Left ventricle myocardium superior (tissue), 1 donor: ENCODE measurements at places on chromosomes 16 and 17. TPM values are rescaled to one million over a fixed set of nuclear protein-coding genes. Genes with fewer than 3 reads are reported as not detected.

Gene PSME3
- 71.2 TPM for total RNA-seq

Gene KCNJ16
- total RNA-seq, result not detected

Gene MYH3
- total RNA-seq, result 0.87 TPM

Gene CDH5
- total RNA-seq, result 55.0 TPM

Gene CORO7
- 10.1 TPM for total RNA-seq

Gene KRTAP1-1
- total RNA-seq, result not detected

Gene CRHR1
- total RNA-seq, result not detected

Gene COPRS
- total RNA-seq, result 57.5 TPM

Gene ADAP2
- 8.0 TPM for total RNA-seq

Gene PRSS33
- total RNA-seq, result not detected

DNA sequence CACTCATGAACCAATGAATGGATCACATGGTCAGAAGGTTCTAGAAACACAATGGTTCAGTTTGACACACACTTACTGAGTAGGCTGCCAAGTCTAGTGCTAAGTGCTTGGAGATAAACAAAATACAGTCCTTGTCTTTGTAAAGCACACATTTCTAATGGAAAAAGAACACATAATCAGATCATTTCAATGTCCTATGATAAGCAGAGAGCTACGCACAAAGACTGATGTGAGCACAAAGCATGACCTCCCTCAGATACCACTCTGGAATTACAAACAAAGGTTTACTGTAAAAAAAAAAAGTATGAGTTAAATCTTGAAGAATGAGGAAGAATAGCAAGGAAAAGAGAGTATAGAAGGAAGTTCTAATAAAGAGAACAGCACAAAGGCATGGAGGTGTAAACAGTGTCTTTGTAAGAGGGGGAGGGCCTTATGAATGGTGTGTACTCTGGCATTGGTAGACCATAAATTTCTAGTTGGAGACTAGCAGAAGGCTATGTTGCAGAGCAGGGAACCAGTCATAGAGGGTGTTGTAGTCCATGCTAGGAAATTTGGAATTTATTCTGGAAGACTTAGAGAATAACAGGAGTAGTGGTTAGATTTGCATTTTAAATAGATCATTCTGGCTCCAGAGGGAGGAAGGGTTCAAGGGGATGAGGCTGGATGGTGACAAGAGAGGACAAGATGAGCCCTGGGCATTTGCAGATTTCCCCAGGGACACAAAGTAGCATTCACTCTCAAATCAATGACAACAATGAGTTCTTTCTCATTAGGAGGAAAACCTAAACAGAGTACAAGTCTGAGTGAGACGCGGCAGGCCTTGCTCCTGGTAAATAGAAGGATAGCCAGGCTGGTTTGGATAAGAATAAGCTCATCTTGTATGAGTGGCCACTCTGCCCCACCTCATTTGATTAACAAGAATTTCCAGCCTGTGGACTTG, 468.0 kb downstream of the TOX3 start:
- DNase-seq, result no peak

GRCh38 chr16:78984887-78985464, 615.6 kb downstream of the MAF start:
- DNase-seq, result peak; percentile 66

DNA sequence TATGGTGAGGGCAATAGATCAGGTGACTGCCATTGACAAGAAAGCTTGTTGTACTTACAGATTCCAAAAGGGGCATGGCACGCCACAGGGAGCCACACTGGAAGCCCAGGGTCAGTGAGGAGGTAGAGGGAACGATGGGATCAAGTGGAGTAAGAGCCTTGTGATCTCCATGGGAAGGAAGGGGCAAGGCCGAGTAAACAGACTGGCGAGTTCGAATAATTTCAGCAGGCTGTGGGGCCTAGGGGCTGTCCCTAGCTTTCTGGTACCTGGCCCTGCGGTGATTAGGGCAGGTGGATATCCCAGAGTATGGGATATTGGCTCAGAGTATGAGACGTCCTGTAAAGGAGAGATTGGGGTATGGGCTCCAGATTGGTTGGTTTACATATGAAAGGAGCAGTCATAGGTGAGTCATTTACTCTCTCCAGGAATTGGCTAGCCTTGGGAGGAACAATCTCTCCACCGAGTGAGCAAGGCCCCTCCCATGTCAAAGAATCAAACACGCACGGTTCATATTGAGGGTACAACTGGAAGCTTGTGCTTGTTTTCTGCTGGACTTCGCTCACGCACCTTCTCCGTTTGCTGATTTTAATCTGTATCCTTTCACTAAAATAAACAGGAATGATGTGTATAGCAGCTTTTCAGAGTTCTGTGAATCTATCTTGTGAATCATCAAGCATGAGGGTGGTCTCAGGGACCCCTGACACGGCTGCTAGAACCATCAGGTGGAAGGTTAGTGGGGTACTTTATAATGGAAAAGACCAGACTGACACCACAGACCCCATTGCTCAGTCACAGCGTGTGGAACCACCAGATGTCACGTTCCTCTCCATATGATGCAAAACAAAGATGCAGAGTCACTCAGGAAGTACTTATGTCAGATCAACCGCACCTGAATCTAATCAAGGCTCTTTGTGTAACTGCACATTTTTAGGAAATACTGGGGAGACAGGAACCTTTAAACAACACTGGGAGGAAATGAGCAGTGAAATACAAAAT, 27.9 kb downstream of the GABARAPL2 start:
- no peak for DNase-seq

DNA sequence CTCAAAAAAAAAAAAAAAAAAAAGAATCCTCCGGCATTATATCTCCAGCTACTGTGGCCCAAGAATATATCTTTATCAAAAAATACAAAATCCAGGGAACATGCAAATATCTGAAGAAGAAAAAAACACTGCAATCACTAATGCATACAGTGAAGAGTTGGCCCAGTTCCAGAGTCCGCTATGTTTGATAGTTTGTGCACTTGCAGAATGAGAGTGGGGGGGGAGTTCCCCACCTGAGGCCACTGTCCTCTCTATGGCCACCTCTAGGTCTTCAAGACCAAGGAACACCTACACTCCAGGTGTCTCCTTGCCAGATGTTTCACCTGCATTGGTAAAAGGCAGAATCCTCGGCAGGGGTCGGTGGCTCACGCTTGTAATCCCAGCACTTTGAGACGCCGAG, 4.0 kb downstream of the ZNF785 start:
- no peak for DNase-seq

DNA sequence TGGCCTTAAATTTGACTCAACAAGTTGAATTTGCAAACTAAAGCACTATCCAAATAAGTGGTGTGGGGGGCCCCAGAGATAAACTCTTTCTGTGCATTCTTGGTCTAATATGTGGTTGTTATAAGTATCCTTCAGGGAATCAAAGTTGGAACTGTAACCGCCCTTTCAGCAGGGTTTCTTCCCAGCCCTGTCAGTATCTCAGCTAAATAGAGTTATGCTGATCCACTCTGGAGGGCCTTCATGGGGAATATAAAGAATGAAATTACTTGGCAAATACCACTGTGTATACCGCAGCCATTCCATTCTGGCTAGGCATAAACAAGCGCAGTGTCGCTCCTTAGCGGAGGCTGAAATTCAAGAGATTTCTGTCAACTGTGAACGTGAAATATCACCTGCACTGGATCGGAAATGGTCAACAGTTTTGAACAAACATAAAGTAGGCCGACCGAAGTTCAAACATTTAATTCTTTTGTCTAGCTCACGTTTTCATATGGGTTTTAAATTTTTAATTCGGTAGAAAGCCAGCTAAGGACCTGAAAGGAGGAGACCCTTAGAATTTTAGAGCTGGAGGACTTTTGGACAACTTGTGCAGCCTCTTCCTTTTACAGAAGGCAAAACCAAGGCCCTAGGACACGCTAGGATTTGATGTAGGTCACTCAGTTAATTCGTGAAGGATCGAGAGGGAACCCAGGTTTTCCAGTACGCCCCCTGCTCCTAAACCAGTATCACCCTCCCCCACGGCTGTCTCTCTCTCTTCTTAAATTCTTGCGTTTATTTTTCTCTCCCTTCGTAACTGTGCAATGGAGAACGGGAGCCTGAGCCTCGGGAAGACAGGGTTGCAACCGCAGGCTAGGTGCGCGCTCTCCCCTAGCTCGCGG, 74.7 kb downstream of the CHD9 start:
- DNase-seq, result no peak

GRCh38 chr17:82870541-82870940, 30.7 kb upstream of the ZNF750 start:
- DNase-seq, result peak; percentile 17

DNA sequence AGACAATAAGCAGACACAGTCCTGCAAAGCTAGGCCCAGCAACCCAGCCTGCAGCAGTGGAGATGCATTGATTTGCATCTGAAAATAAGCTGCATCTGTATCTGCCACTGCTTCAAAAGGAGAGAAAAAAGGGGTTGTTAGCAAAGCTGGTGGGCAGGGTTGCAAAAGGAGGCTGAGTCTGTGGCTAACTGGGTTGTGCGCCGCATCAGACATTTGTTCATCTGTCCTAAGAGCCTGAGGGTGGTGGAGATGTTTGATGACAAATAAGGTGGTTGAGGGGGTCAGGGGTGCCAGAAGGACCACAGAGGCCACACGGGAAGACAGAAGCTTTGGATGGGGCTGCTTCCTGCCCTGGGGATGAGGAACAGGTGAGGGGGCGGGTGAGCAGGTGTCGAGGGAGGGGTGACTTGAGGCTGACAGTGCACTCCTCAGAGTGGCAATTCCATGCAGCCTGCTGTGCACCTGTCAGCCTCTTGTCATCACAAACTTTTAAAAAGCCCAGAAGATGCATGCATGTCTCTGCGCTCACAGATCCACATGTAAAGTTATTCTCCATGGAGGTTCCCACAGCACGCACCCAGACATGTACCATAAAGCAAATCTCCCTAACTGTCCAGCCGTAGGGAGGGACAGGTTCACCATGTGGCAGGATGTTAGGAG, 35.4 kb downstream of the WSB1 start:
- no peak for DNase-seq

DNA sequence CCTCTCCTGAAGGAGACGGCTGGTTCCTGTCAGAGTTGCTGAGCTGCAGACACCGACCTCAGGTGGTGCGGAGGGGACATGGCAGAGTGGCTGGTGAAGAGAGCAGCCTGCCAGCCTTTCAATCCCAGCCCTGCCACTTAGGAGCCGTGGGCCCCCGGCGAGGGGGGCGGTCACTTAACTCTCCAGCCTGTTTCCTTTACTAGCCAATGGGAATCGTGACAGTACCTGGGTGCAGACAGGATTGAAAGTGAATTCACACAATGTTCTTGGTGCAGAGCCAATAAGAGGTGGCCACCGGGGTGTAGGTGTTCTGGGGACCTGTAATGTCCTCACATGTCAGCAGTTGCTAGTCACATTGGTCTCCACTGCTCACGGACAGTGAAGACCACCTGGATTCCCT, 13.5 kb downstream of the ACE start:
- no peak for DNase-seq

DNA sequence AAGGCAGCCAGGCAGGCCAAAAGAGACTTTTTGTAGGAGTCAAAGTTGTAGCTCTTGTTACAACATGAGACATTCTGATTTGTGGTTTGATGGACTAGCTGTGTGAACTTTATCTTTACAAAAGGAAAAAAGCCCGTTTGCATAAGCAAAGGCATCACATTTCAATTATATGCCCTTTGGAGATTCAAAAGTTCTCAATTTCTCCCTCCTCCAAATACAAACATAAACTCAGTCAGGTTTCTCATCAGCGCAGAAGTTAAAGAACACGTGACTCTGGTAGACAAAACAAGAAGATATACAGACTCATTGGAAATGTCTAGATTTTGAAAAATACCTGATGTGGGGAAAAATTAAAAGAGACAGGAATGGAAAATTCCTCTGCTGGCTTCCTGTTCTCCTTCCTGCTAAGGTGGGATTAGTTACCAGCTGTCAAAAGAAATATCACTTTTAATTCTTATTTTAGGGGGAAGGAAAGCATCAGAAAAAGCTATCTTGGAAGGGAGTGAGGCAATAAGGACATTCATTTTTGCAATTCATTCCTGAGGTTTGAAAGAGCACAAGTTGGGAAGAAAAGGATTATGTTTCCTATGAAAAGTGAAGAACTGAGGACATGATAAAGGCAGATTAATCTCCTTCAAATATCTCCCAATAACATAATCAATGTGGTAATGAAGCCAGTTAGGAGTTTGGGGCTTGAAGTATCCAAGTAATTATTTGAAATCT, 4.6 kb upstream of the KCNJ16 start:
- DNase-seq, result no peak

DNA sequence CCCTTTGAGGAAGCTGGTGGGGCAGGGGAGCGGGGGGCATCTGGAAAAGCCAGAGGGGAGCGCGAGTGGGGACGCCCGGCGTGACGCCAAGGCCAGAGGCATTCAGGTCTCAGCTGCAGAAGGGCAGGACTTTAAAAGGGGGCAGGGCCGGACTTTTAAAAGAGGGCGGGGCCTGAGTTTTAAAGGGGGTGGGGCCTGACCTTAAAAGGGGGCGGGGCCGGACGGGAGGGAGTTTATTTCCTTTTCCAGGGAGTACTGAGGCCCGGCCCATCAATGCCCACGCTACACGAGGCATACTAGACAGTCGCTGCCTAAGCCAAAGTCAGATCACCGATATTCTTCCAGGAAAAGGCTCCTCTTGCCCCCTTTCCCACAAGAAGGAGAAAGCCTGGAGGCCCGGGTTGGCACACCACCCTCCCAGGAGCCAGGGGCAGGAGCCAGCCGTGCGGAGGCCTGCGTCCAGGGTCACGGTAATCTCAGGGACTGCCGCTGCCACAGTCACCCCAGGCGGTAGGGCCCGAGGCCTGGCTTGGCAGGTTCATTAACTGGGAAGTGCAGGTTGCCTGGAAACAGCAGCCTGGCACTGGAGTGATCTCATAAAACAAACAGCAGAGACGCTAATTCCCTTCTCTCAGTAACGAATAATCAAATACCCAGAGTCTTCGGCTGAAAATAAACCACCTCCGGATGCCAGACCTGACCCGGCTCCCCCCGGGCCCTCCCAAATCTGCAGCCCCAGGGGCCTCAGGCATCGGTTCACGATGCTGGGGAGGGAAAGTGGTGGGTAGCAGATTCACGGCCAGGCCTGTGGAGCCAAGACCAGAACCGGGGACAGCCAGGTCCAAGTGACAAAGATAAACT, 90.7 kb downstream of the TIMM22 start:
- peak; percentile 83 for DNase-seq

GRCh38 chr17:67425571-67426160, 48.6 kb downstream of the PITPNC1 start:
- no peak for DNase-seq

DNA sequence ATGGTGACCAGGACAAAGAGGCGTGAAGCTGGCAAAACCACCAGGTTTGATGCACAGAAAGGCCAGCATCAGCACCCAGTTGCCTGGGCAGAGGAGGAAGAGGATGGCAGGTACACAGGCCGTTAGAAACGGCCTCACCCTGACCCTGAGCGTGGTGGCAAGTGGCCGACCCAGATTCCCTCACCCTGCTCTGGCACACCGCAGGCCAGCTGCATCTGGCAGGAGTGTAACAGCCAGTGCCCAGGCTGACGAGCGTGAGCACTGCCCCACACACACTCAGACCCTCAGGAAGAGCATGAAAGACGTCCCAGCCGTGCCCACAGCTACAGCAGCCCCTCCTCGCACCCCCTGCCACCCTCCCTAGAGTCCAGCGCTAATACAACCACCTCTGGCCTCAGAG, 82.0 kb downstream of the ANKRD11 start:
- peak; percentile 74 for DNase-seq

GRCh38 chr16:46788891-46789474, 40.8 kb upstream of the MYLK3 start:
- DNase-seq, result no peak
